ENCODE measurements at places on chromosomes 12 and 14.

- no peak for DNase-seq
Observed at GRCh38 chr14:90678846-90679362, 137.3 kb downstream of the TTC7B start.

DNA sequence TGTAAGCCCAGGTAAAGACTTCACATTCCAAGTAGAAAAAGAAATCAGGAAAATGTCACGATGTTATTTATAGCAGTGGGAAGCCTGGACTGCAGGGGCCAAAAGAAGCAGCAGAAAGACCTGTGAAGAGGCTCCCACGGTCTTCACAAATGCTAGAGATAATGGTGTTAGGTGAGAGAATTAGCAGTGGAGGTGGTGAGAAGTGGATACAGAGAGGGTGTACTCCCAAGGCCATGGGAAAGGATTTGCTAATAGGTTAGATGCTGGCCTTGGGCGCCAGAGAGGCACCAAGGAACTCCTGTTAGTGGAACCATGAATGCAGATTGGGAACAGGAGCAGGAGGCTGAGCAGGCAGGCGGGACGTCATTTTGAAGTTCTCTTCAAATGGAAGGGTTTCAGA lies 386.1 kb downstream of the C12orf75 start:
- no peak for DNase-seq

DNA sequence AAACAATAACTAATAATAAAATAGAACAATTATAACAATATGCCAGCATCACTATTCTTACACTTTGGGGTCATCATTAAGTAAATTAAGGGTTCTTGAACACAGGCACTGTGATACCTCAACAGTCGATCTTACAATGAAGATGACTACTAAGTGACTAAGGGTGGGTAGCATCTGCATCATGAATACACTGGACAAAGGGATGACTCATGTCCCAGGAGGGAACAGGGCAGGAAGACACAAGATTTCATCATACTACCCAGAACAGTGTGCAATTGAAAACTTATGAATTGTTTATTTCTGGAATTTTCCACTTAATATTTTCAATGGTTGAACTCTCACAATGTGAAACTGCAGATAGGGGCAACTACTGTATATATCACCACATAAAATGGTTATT lies 19.7 kb downstream of the TSPAN19 start:
- DNase-seq = no peak

DNA sequence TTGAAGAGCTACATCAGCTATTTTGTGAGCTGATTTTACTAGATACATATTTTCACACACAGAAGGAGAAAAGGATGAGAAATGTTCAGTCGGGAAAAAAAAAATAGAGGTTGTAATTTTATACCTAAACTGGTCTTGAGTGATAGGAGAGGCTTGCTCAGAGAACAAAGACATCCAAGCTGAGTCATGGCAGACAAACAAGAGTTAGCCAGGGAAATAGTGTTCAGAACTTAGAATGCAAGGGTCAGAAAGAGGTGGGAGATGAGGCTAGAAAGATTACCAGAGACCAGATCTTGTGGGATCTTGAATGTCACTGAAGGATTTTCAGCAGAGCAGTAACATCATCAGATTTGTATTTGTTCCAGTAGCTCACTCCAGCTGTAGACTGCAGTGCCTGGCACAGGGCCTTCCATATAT lies 121.9 kb upstream of the ATF1 start:
- DNase-seq = no peak

GRCh38 chr14:20469890-20470602 lies 840 bp downstream of the PNP start:
- peak; percentile 30 for DNase-seq

DNA sequence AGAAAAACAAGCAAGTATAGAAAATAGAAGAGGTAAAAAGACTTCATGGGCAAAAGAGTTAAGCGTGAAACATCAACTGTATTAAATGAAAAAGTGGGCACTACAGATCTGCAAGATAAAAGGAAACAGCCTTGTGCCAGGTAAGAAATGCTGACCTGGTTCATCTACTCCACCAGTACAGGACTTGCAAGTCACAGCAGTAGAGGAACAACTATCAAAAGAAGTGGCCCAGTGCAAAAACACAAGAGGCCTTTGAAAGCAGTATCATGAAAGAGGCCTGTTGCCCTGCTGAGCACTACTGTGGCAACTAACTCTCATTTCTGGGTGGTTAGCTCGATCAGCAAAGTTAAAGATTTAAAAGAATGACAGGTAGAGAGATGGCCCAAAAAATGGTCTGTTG lies 10.5 kb downstream of the DHRS7 start:
- no peak for DNase-seq

GRCh38 chr12:53212931-53213330 lies 5.9 kb upstream of the ITGB7 start:
- DNase-seq = no peak

DNA sequence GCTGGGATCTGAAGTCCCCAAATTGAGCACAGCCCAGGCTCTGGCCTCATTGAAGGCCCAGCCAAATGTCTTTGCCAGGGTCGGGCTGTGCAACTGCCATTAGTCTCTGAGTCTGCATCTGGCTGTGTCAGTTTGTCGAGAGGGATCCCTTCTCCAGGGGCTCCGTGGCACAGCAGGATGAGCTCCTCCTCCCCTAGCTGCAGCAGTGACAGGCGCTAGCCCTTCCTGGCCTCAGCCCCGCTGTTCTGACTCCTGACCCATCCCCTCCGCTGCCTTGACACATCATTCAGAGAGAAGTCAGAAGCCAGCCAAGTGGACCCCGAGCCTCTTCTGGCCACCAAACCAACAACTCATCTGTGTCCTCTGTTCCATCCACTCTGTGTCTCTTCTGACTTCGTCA lies 188.3 kb downstream of the CALM1 start:
- no peak for DNase-seq

GRCh38 chr12:75766263-75767160 lies 255.1 kb upstream of the KRR1 start:
- no peak for DNase-seq

DNA sequence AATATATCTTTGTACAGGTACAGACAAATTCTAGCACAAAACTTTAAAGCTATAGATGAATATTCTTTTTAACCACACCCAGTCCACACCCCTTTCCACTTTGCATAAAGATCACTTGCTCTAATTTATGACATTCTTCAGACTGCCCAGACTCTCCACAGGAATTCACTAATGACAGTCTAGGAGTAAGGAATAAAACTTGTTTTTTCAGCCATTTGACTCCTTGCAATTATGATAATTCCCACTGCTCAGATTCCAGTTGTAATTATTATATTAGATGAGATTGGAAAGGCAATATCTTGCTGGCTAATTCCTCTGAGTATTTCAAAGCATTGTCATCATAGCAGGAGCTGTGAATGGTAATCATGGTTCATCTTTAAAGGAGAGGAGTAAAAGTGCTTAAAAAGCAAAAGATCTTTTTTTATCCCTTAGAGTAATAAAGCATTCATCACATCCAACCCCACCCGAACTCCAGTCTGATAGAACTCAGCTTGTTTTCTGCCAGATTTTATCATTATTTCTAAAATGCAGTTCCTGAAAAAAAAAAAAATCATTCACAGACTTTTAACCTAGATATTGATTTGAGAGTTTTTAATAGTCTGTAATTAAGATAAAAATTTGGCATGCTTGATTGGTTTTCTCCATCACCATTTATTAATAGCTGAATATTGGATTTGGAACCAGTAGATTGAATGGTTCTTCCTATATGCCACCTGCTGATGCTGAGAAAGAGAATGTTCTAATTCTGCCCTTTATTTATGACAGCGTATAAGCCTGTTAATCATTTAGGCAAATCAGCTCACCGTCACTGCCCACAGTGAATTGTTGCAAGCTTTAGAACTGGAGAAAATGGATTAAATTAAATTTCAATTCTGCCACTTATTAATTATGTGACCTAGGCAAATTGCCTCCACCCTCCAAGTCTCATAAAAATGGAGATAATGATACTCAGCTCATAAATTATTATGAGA lies 93.9 kb upstream of the RASSF8 start:
- DNase-seq = no peak

GRCh38 chr12:54197010-54197409 lies 8.2 kb upstream of the SMUG1 start:
- no peak for DNase-seq

DNA sequence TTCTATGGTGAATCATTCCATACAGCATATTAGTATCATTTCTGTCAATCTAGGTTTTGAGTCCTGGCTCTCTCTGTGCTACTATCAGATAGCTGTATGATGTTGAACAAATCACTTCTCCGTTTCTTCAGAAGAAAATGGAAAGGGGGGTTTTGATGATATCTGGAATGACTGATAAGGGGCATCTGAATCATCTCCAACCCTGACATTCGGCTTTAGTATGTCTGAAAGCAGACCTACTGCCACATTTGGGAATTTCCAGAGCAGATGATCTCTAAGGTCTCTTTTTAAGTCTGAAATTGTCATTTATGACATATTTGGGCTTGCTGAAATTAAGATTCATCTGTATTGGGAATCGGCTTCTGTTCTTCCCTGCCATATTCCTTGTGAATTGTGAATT lies 10.1 kb downstream of the MLF2 start:
- DNase-seq = no peak

- DNase-seq = no peak
Observed at GRCh38 chr12:10554756-10555481, 49.2 kb downstream of the EIF2S3B start.

GRCh38 chr12:105523164-105524057 lies 192.9 kb downstream of the C12orf75 start:
- no peak for DNase-seq

DNA sequence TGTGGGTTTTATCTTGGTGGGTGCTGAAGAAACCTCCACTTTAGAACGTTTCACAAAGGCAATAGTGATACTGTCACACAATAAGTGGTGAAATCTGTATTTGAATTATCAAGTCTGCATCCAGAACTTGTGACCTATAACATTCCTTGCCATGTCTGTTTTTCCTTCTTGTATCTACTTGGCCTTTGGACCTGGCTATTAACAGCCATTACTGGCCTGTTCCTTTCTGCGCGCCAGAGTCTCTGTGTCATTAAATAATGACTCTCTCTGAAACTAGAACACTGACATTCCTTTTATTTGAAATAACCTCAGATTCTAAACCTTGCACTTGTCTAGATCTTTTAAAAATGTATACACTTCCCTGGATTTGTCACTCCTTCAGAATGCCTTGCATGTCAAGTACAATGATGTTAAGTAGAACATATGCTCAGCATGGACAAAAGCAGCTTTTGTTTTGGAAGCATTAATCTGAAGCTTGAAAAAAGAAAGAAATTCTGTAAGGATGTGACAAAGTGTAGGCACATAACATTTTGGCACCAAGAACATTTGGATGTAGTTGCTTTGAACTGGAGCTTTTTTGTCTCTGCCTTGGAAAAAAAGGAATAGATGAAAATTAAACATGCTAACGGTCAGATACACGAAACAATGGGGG lies 95.5 kb upstream of the RPL10L start:
- no peak for DNase-seq

- DNase-seq = no peak
Observed at GRCh38 chr12:112207397-112207924, 82.1 kb downstream of the TRAFD1 start.

DNA sequence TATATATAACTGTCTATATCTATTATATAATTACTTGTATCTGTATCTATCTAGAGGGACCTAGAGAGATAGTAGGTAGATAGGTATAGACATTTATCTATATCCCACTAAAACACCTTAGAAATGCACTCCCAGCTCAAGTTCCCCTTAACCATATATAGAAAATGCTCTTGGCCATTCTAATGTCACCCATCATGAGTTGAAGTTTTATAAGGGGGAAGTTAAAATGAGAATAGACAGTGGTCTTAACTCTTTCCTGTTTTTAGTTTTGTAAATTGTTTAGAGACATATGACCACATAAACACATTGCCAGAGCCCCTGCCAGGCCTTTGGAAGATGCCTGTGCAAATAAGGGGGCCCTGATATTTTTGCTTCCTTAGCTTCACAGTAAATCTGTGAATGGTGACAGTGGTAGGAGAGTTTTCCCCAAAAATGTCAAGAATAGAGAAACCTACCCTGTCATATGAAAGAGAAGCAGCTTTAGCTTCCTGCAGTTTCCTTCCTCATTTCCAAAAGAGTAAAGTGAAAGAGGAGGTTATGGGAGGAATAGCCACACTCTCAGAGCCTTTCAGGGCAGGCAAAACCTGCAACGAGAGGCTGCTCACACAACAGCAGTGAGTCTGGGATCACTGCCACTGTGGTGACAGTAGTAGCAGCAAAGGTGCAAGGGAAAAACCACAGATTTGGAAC lies 45.5 kb downstream of the MGST1 start:
- DNase-seq = no peak

DNA sequence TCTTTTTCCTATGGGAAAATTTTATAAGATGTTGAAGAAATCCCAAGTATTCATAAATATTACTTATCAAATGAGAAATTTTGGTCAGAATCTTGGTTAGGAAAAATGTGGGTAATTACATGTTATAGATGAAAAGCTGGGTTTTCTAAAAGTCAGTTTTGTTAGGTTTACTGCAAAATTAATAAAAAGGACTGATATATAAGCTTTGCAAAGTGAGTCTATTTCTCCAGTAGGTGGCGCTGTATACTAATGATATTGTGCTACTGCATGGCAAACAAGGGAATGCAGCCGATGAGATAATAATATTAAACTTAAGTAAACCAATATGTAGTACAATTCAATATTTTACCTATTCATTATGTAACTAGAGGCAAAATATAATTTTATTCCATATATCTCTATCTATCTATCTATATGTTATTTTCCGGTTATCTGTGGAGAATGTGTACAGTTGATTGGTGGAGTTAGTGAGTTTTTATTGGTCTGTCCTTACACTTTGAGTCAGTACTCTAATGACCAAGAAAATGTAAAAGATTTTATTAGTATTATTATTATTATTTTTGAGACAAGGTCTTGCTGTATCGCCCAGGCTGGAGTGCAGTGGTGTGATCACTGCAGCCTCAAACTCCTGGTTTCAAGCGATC lies 32.9 kb downstream of the MIPOL1 start:
- DNase-seq = peak; percentile 33

- DNase-seq = no peak
Observed at GRCh38 chr14:86997271-86997670, 995.7 kb downstream of the GALC start.

DNA sequence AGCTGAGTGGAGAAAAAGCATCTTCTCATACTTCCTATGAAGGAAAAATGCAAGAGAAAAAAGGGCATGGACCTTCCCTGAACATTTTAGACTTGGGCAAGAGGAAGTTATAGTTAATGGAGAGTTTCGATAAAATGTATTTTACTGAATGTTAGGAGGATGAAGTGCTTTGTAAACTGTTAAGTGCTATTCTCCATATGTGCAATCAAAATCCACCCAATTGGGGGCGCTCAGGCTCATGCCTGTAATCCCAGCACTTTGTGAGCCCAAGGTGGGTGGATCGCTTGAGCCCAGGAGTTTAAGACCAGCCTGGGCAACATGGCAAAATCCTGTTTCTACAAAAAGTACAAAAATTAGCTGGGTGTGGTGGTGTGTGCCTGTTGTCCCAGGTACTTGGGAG lies 1.9 kb upstream of the CNPY2 start:
- DNase-seq = no peak

- no peak for DNase-seq
Observed at GRCh38 chr12:58086930-58087329, 145.6 kb downstream of the ATP23 start.

DNA sequence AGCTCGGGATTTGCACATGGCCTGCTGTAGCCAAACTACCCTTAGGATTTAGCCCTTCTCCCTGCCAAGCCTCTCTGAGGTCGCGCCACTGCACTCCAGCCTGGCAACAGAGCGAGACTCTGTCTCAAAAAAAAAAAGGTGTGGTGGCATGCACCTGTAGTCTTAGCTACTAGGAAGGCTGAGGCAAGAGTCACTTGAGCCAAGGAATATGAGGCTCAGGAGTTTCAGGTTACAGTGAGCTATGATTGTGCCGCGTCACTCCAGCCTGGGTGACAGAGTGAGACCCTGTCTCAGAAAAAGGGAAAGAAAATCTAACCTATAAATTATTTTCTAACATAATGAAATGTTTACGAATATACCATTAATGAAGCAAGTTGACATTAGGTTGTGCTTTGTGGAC lies 29.7 kb downstream of the ESRRB start:
- no peak for DNase-seq
